ENCODE measurements at places on chromosomes 5 and 9.

DNA sequence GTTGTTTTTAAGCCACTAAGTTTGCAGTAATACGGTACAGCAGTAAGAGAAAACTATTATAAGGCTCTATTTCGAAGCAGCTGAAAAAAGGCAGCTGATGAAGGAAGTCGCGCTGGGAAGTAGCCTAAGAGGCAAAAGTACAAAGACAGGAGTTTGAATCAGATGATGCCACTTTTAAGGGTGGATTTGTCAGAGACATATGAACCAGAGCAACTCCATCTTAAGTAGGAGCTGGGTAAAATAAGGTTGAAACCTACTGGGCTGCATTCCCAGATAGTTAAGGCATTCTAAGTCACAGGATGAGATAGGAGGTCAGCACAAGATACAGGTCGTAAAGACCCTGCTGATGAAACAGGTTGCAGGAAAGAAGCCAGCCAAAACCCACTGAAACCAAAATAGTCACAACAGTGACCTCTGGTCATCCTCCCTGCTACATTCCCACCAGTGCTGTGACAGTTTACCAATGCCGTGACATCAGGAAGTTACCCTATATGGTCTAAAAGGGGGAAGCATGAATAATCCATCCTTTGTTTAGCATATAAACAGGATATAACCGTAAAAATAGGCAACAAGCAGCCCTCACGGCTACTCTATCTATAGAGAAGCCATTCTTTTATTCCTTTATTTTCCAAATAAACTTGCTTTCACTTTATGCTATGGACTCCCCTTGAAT is 91.8 kb upstream of the PRSS3 start:
- DNase-seq = no peak

- DNase-seq = no peak
Measured at GRCh38 chr9:98329281-98329680, 73.8 kb upstream of the TBC1D2 start.

GRCh38 chr5:2128686-2129355 is 246.1 kb upstream of the IRX4 start:
- no peak for DNase-seq

GRCh38 chr5:166562246-166562645 is 1729.2 kb upstream of the WWC1 start:
- no peak for DNase-seq

Measured in stimulated activated CD4-positive, alpha-beta T cell treated with anti-CD3 and anti-CD28 coated beads, Interleukin-15, amount 100 ng/mL, for 24 hours (primary cell).